ENCODE measurements at places on chromosomes 3 and 15.

DNA sequence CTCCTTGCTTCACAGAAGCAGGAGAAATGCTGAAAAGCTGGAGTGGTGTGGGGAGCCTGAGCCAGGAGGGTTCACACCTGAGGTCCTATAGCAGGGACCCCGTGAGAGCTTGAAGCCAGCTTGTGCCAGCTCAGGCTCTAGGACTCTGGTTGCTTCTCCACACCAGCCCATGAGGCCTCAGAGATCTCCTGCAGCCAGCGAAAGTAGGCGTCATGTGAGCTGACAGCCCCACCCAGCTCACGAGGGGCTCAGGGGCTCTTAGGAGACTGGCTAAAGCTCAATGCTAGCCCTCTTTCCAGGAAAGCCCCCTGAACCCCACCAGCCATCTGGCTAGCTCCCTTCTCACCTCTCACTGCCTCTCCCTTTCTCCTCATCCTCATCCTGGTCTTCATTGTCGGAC is 16.9 kb upstream of the CPEB1 start:
- no peak for DNase-seq

DNA sequence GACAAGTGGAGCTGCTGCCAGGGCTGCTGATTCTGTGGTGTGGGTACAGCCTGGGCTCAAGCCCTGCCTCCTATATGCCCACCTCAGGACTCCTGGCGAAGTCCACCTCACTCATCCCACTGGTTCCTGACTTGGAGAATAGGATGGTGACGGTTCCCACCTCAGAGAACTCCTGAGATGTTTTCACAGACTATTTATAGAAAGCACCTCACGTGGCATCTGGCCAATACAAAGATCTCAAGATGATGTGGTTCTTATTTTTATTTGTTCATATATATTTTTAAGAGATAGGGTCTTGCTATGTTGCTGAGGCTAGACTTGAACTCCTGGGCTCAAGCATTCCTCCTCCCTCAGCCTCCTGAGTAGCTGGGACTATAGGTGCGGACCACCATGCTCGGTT is 236.9 kb upstream of the BHLHE40 start:
- no peak for DNase-seq

GRCh38 chr3:102290241-102290640 is 144.6 kb upstream of the ZPLD1 start:
- DNase-seq = no peak

GRCh38 chr15:36080759-36081158 is 498.7 kb upstream of the CDIN1 start:
- no peak for DNase-seq

- DNase-seq = no peak
Observed at GRCh38 chr3:134362670-134363380, 11.4 kb downstream of the AMOTL2 start.

GRCh38 chr3:171760477-171760876 is 49.8 kb downstream of the PLD1 start:
- no peak for DNase-seq

- DNase-seq = no peak
Observed at GRCh38 chr3:24460974-24461373, 33.7 kb downstream of the THRB start.

- DNase-seq = peak; percentile 24
Observed at GRCh38 chr3:72791161-72791560, 57.1 kb downstream of the SHQ1 start.

- no peak for DNase-seq
Observed at GRCh38 chr3:9696480-9697220, 7.0 kb upstream of the CPNE9 start.

- DNase-seq = no peak
Observed at GRCh38 chr3:48270306-48270705, 29.4 kb downstream of the ZNF589 start.

DNA sequence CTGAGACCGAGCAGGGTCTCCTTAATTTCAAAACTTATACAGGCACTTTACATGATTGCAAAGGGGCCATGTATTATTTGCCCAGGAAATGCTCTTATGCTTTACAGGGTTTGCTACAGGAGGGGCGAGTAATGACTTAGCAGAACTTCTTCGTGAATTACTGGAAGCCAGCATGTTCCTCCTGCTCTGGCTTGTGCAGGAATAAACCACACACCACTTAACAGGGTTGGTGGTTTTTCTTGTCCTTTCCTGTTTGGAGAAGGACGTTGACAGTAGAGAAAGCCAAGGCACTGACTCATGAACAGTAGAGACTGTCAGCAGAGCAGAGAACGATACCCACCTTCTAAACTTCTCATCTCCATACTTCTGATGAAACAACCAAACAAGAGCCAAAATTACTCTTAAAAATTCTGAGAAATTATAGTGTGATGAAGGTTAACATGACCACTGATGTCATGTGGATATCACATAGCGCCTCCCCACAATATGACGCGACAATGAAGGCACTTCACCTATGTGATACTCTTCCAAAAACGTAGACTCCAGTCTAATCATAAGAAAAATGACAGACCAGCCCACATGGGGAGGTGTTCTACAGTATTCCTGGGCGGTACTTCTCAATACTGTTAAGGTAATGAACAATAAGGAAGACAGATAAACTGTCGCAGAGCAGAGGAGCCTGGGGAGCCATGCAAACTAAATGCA is 24.7 kb upstream of the MCTP2 start:
- DNase-seq = peak; percentile 87

DNA sequence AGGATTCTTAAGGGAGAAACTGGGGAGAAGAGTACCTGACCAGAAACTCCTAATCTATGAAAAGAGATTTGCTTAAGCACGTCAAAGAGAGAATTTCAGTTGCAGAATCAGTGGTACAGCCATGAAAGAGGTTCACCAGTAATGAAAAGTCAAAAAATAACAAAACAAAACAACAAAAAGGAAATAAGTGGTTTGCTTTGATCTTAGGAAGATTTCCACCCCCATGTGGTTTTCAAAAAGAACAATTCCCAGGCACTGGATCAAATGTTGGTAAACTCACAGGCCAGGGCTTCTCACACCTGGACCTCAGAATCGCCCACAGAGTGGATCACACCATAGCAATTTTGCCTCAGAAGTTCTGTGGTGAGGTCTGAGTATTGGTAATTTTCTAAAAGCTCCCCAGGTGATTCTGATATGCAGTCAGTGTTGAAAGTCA is 67.5 kb downstream of the TMEM39A start:
- no peak for DNase-seq

- DNase-seq = no peak
Observed at GRCh38 chr3:30629746-30630145, 23.3 kb downstream of the TGFBR2 start.

DNA sequence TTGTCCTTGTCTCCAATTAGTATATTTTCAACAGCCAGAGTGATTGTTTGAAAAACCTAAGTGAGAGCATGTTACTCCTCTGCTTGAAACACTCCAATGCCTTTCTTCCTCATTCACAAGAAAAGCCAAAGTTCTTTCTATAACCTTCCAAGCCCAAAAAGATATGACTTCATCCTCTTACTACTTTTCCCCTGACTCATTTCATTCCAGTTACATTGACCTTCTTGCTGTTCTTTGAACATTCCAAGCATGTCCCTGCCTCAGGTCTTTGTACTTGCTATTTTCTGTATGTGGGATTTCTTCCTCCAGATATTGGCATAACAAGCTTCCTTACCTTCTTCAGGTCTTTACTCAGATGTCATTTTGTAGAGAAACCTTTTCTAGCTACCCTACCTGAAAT is 28.3 kb downstream of the EHHADH start:
- DNase-seq = no peak

GRCh38 chr15:77032052-77032646 is 37.2 kb downstream of the PSTPIP1 start:
- no peak for DNase-seq

GRCh38 chr3:172622916-172623700 is 87.8 kb downstream of the NCEH1 start:
- DNase-seq = peak; percentile 70

GRCh38 chr15:101391981-101392640 is 97.1 kb upstream of the SNRPA1 start:
- no peak for DNase-seq

DNA sequence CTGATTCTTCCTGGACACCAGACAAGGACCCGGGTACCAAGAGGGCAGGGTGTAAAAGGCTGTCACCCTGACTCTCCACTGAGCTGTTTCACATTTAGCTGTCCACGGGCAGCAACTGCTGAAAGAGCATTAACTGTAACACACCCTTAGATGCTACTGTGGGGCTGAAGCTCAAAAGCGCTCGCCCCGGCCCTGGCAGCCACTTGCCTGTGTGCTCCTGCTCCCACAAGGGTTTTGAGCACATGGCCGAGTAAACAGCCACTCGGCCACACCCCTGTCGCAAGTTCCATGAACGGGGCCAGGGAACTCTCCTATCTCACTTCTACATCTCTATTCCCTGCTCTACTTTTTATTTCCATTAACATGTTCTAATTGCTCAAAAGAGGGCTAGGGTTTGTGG is 421.7 kb downstream of the TUSC7 start:
- DNase-seq = no peak

DNA sequence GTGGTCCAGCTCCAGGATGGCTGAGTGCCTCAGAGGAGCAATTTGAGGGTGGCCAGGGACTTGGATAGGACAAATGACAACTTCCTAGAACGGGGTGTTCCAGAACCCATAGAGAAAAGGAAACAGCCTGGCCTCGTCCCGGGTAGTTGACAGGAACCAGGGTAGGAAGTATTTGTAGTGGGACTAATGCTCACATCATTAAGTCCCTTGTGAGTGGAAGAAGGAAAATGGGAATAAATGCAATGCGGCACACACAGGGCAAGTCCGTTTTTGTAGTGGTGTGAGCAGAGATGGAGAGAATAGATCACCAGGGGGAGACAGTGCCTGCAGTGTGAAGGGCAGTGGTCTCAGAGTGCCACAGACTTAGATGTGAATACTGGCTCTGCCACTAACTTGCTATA is 19.6 kb downstream of the TIMP4 start:
- DNase-seq = peak; percentile 67

GRCh38 chr3:3084890-3085289 is 25.3 kb downstream of the IL5RA start:
- DNase-seq = no peak

DNA sequence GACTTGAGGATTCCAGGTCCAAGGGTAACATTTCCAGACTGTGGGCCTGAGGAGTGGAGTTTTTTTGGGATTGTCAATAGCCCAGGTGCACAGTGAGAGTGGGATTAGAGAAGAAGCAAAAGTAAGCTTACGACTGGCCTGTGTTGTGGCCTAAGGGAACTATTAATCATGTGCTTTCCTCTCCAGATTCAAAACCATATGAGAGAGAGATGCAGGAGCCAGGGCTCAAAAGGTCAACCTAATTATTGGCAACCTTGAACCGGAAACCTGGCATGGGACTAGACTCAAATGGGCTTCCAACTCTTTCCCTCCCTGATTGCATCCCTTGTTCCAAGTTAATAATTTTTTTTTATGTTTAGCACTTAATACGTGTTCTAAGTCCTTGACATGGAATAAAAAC is 242.1 kb upstream of the THRB start:
- DNase-seq = no peak

- DNase-seq = no peak
Observed at GRCh38 chr3:139737682-139738361, 60.0 kb upstream of the NMNAT3 start.

GRCh38 chr3:84965141-84965540 is 6.4 kb downstream of the CADM2 start:
- peak; percentile 2 for DNase-seq

GRCh38 chr3:154473769-154474168 is 43.8 kb upstream of the GPR149 start:
- DNase-seq = no peak

DNA sequence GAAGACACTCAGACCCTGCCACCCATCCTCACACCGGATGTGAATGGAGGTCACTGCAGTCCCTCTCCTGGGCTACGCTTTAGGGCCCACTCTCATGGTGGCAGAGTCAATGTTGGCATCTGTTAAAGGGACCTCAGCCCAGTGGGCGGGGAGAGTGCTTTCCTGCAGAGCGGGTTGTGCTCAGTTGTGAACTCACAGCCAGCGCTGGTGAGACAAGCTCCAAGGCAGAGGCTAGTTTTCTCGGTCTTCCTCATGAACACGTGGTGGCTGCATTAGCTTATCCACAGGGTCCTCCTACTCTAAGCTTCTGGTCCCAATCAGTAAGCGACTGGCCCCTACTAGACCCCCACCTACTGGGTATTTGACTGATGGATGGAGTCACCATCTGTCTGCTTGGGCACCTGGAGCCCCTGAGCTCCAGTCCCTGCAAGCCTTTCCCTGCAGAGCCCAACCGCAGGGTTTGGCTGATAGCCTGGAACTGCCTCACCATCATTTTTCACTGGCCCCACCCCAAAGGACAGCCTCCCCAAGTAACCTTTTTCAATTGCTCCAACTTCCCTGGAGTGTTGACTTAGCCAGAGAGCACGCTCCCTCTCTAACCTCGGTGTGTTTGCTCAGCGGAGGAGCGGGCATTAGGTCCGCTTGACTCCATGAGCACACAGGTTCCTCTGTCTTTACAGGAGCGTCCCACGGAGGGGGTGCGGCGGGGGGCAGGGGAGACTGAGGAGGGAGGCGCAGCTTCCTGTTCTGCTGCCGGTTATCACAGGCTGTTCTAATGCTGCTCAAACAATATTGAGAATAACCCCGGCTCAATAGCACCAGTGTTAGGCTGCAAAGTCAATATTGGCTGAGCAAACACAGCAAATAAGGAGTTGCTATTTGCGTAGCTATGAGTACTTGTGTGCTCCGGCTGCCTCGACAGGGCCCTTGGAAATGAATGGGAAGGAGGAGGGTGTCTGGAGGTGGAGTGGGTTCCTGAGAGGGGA is 141.7 kb downstream of the RPLP1 start:
- peak; percentile 80 for DNase-seq

DNA sequence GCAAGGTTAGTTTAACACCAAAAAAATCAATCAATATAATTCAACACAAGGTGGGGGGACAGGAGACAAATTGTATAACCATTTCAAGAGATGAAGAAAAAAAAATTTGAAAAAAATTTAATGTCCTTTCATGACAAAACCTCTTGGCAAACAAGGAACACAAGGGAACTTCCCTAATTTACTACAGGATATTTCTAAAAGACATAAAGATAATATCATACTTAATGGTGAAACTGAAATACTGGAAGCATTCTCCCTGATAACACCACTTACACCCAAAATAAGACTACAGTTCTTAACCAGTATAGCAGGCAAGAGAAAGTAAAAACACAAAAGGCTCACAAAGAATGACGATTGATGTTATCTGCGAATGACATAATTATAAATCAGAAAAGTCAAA is 44.7 kb downstream of the IFT57 start:
- DNase-seq = no peak

- no peak for DNase-seq
Observed at GRCh38 chr3:72277710-72278109, 492.8 kb upstream of the PROK2 start.

- peak; percentile 33 for DNase-seq
Observed at GRCh38 chr15:34109797-34110663, 8.1 kb downstream of the PGBD4 start.

DNA sequence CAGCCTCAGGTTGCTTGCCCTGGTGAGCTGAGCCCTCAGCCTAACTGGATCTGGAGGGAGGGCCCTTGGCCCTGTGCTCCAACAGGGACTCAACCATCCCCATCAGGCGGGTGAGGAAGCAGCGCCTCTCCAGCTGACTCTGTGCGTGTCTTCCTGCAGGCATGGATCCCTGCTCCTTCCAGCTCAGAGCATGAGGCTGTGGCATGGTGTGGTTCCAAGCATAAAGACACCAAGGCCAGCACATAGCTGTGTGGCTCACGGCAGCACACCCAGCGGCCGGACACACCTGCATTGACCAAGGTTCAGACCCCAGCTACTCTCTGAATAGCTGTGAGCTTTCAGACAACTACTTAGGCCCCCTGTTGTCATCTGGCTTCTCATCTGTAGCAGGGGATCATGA is 131.0 kb upstream of the PLXNA1 start:
- no peak for DNase-seq
